ENCODE measurements at places on chromosomes 11 and 22. TPM values are rescaled to one million over a fixed set of nuclear protein-coding genes. Genes with fewer than 3 reads are reported as not detected.

Gene SLC35E4
- total RNA-seq: 7.8 TPM

DNA sequence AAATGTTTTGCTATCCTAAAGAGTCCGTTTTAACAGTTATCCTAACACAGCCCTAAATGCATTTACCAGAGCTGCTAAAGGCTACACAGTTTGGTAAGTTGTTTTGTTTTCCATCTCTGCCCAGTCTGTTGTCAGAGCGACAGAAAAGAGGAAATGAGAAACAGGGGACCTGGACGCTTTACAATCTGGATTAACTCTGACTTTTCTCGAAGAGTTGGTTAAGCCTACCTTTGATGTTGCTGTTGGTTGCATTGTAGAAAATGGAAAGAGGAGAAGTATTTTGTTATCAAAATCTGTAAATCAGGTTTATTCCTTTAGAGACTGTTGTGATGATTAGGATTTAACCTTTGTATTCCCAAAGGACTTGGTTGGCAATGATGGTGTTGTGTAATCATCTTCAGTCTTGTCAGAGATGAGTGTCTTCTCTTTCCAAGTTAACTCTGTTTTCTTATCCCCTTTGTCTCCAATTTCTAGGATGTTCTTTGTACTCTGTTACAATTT, 481 bp downstream of the ANGPTL5 start:
- no peak for DNase-seq

DNA sequence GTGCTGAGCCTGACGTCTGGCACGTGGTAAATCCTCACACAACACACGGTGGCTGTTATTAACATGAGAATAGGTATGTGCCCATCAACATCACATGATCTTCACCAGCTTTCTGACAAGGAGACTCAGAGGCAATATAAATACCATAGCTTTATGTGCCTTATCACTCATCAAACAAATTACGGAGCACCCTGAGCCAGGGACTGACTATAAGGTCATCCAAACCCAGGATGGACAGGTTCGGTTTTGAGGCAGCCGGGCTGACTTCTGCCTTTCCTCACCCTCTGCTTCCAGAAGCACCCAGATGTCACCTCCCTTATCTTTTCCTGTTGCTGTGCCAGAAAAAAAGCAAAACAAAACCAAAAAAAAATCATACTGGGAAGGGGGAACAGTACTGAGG, 5.7 kb upstream of the PLAAT3 start:
- no peak for DNase-seq

Gene CFAP300
- 6.9 TPM for total RNA-seq

Gene POLR2F
- 60.2 TPM for total RNA-seq
